Sigmoid colon (tissue), 7 donors: ENCODE measurements at places on chromosomes 1 and 21. TPM values are rescaled to one million over a fixed set of nuclear protein-coding genes. Genes with fewer than 3 reads are reported as not detected.

CBS gene
- 8.2 TPM for total RNA-seq

DNA sequence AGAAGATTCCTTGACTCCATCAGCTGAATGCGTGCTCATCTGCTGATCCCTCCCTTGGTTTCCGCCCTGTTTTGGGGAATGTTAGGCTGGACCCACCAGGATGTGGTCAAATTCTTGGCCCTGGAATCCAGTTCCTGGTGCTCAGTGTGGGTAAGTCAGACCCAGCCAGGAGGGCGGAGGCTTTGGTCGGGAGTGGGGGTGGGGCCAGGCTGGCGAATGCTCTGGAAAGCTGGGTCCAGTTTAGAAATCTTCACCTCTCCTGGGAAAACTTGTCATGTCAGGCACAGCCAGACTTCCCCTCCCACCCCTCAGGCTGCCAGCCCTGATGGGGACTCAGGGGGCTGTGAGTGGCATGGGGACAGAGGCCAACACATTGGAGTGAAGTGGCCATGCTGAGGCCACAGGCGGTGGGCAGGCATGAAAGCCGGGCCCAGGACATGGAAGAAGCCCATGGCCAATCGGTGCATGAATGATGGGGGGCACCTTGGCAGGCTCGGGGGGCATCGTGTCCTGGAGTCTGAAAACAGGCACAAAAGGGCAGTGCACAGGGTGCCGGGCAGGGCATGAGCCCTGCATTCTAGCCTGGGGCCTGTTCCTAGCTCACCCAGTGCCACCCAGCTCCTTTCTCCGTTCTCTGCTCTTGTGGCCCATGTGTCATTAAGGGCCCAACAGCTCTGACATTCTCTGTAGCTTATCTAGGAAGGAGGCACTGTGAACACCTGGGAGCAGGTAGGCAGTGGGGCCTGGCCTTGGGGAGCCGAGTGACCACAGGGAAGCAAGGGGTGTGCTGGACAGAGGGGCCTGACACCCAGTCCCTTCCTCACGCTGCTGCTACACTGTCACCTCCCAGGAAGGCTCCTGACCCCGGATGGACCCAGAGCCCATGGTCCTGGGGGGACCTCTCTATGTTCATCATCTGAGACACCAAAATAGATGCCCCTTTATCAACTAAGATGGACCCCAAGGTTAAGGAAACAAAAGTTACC, 14.6 kb upstream of the PADI1 start:
- H3K4me3 ChIP-seq = no peak overlapping the region
- DNase-seq = peak; percentile 46
- no peak overlapping the region for H3K27ac ChIP-seq
- no peaks in the 10 kb centered on the region for H3K4me1 ChIP-seq
- no peaks in the 10 kb centered on the region for H3K36me3 ChIP-seq

DNA sequence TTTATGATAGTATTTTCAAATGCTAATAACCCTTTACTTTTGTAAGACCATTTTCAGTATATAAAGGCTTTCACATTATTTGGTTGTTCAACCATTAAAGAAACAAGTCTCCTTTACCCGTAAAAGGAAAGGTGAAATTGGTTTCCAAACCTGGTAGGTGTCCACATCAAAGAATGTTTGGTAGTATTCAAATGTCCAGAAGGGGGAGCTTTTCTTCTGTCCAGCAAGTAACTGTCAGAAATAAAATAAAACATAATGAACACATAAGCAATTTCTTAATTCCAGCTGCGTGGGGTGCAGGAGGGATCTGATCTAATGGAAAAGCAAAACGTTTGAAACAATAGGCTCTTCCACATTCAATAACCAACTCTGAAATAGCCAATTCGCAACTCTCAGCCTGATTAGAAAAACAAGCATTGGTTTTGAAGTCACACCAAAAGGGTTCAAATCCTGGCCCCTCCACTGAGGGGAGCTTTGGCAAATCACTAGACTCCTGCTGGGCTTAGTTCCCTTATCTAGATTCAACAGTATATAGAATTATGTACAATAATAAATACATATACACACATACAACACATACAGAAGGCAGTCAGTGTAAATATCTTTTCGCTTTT, 11.0 kb downstream of the YIPF1 start:
- no peak overlapping the region for H3K4me3 ChIP-seq
- H3K4me1 ChIP-seq = no peaks in the 10 kb centered on the region
- no peak overlapping the region for H3K27ac ChIP-seq
- peaks cover 93% of the 10 kb centered on the region for H3K36me3 ChIP-seq
- H3K27me3 ChIP-seq = no peaks in the 10 kb centered on the region
- no peak for DNase-seq

DNA sequence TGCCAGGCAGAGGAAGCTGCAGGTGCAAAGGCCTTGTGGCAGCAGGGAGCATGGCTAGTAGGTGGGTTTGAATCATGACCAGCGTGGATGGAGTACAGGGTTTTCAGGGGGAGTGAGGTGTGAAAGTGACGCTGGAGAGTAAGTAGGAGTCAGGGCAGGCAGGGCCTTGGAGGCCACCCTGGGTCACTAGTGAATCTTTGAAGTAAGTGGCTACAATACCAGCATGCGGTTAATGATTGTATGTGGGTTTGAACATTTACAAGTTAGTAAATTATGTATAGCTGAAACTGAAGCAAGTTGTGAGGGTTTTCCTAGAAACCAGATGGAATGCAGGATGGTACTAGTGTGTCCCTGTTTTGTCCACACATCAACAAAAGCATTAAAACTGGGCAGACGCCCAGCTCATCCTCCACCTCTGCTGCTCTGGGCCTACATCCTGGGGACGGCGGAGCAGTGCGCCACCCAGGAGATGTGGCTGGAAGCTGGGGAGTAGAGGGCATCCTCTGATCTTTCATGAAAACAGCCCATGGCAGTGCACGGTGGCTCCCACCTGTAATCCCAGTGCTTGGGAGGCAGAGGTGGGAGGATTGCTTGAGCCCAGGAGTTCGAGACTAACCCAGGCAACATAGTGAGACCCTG, 41.2 kb upstream of the B3GALNT2 start:
- H3K27me3 ChIP-seq = no peaks in the 10 kb centered on the region
- H3K36me3 ChIP-seq = no peaks in the 10 kb centered on the region
- H3K4me3 ChIP-seq = no peak overlapping the region
- no peak overlapping the region for H3K27ac ChIP-seq

MSTO1 gene
- 3.6 TPM for total RNA-seq
